ENCODE measurements at places on chromosomes 3 and 15.

DNA sequence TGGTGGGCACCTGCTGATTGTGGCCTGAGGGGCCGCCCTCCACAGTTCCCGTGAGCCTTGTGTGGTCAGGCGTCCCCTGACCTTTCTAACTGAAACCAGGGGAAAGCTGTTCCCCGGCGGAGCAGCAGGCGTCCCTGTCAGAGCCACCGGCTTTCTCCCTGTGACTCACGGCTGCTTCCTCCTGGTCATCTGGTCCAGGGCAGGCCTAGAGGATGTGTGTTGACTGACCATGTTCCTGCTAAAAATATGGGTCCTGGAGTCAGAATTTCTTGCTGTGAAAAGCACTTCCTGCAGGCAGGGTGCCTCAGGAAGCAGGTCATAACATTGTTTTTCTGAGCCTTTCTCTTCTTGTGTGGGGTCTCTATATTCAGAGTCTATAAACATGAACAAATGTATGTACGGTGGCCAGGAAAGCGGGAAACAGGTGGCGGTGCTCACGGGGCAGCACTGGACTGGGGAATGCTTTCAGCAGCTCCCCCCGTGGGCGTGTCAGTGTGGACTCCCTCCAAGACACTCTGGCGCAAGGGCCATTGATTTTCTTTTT lies 38.4 kb upstream of the CGNL1 start:
- DNase-seq: peak; percentile 78

GRCh38 chr3:99269606-99270351 lies 368.3 kb upstream of the DCBLD2 start:
- peak; percentile 20 for DNase-seq

DNA sequence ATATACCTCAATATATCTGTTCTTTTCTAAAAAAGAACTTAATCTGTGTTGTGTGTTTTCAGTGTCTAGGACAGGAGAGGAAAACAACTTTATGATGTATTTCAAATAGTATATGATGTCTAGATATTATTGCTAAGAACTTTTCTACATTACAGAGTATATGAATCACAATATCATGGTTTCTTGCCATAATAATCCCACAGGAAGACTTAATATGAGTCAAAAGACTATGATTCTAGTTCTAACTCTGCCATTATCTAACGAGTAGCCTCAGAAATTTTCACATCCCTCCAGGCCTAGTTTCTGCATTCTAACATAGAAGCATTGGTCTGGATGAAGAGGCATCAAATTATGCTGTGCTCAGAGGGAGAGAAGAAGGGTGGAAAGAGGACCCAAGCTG lies 107.7 kb upstream of the SPRED1 start:
- no peak for DNase-seq

GRCh38 chr15:66883284-66883911 lies 181.4 kb downstream of the SMAD6 start:
- DNase-seq: peak; percentile 98

GRCh38 chr3:141619450-141619849 lies 118.6 kb upstream of the RNF7 start:
- no peak for DNase-seq

- DNase-seq: no peak
These were observed 38.4 kb upstream of the TERB2 start for GRCh38 chr15:44918136-44918535.

GRCh38 chr3:66577426-66578203 lies 76.8 kb upstream of the LRIG1 start:
- DNase-seq: peak; percentile 54

GRCh38 chr15:100346866-100347512 lies 5.2 kb upstream of the ADAMTS17 start:
- no peak for DNase-seq

DNA sequence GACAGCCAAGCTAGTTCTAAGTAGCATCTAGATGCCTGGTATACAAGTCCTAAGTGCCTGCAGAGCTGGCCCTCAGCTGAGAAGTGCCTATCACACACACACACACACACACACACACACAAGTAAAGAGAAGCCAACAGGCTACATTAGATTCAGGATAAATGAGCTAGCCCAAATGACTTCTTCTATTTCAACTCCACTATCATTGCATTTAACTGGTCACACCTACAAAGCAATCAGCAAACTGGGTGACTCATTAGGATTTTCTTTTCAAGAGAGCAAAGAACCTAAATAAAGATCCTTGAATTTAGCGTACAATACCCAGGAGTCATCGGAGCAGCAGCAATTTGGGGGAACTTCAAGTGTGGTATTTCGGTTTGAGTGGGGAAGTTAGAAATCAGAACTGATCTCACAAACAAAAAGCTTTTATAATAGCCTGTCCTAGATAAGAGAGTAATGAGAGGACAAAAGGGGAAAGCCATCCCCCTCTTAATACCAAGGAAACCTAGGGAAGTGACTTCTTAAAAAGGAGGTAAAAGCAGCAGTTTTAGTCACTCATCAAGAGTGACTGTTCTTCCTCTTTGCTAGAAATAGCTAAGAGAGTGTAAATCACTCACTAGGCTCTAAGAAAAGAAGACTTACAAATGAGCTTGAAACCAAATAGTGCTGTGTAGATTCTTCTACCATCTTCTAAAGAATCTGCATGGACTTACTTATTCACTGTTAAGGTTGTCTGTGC lies 112.7 kb downstream of the TNIK start:
- DNase-seq: no peak

- peak; percentile 76 for DNase-seq
These were observed 40.2 kb downstream of the IDH2 start for GRCh38 chr15:90062023-90062442.

- no peak for DNase-seq
These were observed 7.6 kb downstream of the CHSY1 start for GRCh38 chr15:101244036-101244781.

- DNase-seq: no peak
These were observed 161.5 kb downstream of the NSMCE3 start for GRCh38 chr15:29107971-29108645.

DNA sequence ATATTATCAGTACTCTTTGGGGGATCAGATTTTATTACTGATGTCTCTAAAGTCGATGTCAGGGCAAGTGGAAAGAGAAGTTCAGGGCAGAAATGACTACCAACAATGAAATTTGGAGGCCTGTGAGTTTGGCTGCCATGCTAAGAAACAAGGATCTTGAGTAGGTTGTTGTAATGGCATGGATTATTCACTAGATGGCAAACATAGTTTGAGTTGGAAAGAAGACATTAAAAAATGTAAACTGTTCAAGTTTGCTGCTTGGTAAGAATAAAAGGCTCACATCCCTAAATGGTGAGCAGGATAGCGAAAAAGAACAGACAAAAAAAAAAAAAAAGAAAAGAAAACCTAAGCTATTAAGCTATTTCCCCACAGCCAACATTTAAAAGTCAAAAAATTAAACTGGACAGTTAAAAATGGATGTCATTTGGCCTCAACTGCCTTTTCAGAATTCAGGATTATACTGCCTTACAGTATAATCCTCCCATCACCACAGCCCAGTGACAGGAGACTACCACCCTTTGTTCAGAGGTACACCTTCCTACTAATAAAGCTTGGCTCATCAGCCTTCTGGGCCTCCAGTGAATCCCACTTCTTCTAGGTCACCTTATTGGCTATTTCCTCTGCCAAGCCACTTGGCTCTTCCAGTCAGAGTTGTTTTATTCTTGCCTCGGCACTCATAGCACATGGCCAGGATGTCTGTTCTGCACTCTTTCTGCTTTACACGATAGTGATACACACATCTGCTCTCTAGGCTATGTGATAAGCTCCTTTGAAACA lies 163.7 kb downstream of the PLD1 start:
- DNase-seq: peak; percentile 80

Data from tongue (tissue), 3 donors.